ENCODE measurements at places on chromosomes 1 and 21. TPM values are rescaled to one million over a fixed set of nuclear protein-coding genes. Genes with fewer than 3 reads are reported as not detected.

The AIRE gene
- not detected for total RNA-seq

GRCh38 chr1:15627343-15627988, 10.2 kb downstream of the DDI2 start:
- H3K4me3 ChIP-seq = no peak overlapping the region
- peaks cover 34% of the 10 kb centered on the region for H3K4me1 ChIP-seq
- DNase-seq = no peak

DNA sequence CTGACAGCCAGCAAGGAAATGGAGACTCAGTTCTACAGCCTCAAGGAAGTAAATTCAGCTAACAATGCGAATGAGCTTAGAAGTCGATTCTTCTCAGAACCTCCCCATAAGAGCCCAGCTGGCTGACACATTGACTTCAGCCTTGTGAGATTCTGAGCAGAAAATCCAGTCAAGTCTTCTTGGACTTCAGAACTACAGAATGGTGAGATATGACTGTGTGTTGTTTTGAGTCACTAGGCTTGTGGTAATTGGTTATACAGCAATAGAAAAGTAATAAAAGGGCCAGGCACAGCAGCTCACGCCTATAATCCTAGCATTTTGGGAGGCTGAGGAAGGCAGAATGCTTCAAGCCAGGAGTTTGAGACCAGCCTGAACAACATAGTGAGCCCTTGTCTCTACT, 161.8 kb upstream of the IVNS1ABP start:
- no peaks in the 10 kb centered on the region for H3K36me3 ChIP-seq
- H3K4me1 ChIP-seq = peaks cover 8% of the 10 kb centered on the region
- DNase-seq = no peak
- H3K27ac ChIP-seq = no peak overlapping the region
- no peaks in the 10 kb centered on the region for H3K27me3 ChIP-seq

The MAP3K7CL gene
- total RNA-seq = 3.3 TPM

GRCh38 chr1:160971618-160972056, 17.0 kb upstream of the ITLN2 start:
- H3K27me3 ChIP-seq = peaks cover 10% of the 10 kb centered on the region
- H3K27ac ChIP-seq = no peak overlapping the region
- H3K4me3 ChIP-seq = no peak overlapping the region
- peaks cover 5% of the 10 kb centered on the region for H3K4me1 ChIP-seq

GRCh38 chr1:6627841-6628545, 3.3 kb downstream of the THAP3 start:
- H3K36me3 ChIP-seq = peaks cover 47% of the 10 kb centered on the region
- peak overlapping the region; percentile 8 for H3K27ac ChIP-seq
- no peaks in the 10 kb centered on the region for H3K27me3 ChIP-seq
- peaks cover 15% of the 10 kb centered on the region for H3K4me1 ChIP-seq
- H3K4me3 ChIP-seq = peak overlapping the region; percentile 61

DNA sequence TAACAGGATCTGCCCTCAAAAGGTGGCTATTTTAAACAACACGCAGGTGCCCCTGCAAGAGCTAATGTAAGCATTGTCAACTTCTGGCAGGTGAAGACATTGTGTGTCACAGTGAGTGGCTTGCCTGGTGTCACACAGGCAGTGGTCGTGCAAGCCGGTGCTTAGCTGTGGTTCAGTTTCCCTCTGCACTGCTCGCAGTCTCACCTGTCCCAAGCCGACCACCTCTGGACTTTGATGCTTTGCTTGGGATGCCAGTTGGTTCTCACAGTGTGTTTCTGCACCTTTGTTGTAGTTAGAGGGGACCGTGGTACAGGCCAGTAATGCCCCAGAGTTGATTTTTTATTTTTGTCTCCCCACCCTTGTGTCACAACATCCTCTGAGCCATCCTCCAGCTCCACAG, 85.2 kb downstream of the UCK2 start:
- H3K4me3 ChIP-seq = no peak overlapping the region
- H3K36me3 ChIP-seq = peaks cover 19% of the 10 kb centered on the region
- H3K27ac ChIP-seq = no peak overlapping the region
- peaks cover 5% of the 10 kb centered on the region for H3K4me1 ChIP-seq
- DNase-seq = no peak

The ETS2 gene
- 62.8 TPM for total RNA-seq

DNA sequence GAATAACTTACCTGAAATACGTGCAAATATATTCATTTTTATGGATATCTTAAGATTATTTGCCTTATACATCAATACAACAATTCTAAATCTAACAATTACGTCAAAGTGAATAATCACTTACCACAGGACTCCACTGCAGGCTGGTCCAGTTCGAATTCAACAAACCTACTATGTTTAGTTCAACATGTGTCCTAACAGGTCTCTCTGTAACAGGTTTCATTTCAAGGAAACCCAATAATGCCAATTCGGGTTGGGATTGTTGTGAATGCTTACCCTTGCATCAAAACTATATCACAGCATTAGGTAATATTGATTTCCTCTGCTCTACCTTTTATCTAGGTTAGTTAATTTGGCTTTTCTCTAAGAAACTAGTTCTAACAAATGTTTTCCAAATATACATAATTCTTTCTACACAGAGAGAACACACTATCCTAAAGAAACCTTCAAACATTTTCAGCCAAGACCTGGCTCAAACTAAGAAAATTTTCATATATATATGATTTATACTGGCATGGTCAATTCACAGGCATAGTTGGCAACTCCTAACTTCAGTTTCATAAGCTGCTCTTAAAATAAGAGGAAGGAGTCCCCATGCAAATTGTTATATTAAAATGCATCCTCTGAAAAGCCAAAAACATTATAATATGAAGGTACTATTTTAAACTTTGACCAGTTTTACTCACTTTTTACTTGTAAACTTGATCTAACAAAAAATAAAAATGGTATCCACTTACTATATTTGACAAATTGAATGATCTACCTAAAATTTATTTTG, 4.5 kb downstream of the IVNS1ABP start:
- DNase-seq = no peak
- peaks cover 56% of the 10 kb centered on the region for H3K36me3 ChIP-seq
- H3K4me1 ChIP-seq = peaks cover 37% of the 10 kb centered on the region

DNA sequence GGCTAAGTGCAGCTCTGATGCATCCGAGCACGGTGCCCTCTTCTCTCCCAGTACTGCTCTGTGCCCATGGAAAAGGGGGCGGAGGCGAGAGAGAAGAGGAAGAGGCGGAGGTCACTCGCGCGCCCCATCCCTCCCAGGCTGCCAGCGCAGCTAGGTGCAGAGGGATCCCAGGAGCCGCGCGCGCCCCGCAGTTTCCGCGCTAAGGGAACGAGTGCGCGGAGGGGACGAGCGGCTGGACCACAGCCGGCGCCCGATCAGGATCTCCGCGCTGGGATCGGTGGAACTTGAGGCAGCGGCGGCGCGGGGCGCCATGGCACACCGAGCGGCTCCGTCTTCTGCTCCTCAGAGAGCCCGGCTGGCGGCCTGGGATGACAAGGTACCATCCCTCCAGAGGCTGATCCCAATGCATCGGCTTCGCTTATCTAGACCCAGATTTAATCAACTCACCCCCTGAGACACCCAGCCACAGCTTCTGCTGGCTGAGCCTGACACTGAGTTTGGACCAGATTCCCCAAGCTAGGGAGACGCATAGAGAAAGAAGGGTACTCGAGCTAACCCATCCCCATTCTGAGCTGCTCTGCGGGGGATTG, at the start of gene PTGFR:
Gene PTGFR (plus strand): TSS at position 114 of the 590 bp plus-strand sequence. CDS start 1,770 bp downstream, outside the sequence.
- H3K4me1 ChIP-seq = no peaks in the 10 kb centered on the region
- no peak for DNase-seq
- H3K27me3 ChIP-seq = peaks cover 28% of the 10 kb centered on the region
- H3K27ac ChIP-seq = no peak within 1 kb of the TSS
- H3K36me3 ChIP-seq = no peaks in the 10 kb centered on the region

GRCh38 chr1:166489670-166490436, 323.1 kb upstream of the FAM78B start:
- H3K4me3 ChIP-seq = no peak overlapping the region
- H3K27me3 ChIP-seq = peaks cover 1% of the 10 kb centered on the region
- no peak overlapping the region for H3K27ac ChIP-seq

DNA sequence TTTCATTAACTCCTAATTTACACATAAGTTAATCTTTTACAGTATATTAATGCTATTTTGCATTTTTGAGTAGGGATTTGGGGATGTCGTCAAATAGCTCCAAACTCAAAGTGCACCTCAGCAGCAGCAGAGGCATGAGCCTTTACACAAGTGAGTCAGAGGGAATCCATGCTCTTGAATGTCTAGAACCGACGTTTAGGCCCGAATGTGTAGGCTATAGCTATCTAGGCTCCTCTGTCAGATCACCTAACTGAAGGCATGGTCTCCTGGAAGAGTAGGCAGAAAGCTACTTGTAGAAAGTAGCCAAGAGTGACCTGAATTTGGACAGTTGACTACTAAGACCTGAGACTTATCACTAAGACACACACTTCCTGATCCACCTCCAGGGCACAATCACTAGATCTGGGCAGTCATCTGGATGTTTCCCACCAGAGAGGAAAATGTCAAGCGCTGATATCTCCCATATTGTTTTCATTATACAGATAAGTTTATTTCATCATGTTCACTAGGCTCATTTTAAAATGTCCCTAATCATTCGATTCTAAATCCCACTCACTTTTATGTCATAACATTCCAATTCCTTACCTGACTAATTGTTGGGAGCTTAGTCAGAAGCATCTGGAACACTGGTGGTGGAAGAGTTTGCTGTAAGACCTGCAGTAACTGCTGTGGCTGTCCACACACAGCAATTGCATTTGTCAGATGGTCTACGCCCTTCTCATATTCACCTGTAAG, 15.3 kb downstream of the TOMM20 start:
- H3K27ac ChIP-seq = peak overlapping the region; percentile 19
- H3K27me3 ChIP-seq = no peaks in the 10 kb centered on the region
- H3K36me3 ChIP-seq = peaks cover 83% of the 10 kb centered on the region

GRCh38 chr1:185158800-185159199, 1.8 kb downstream of the SWT1 start:
- H3K27ac ChIP-seq = no peak overlapping the region
- no peaks in the 10 kb centered on the region for H3K36me3 ChIP-seq
- peak overlapping the region; percentile 55 for H3K4me3 ChIP-seq
- H3K27me3 ChIP-seq = no peaks in the 10 kb centered on the region
- peaks cover 39% of the 10 kb centered on the region for H3K4me1 ChIP-seq
- no peak for DNase-seq

- no peak overlapping the region for H3K27ac ChIP-seq
- no peaks in the 10 kb centered on the region for H3K27me3 ChIP-seq
- H3K4me3 ChIP-seq = no peak overlapping the region
- H3K36me3 ChIP-seq = no peaks in the 10 kb centered on the region
These were observed 35.4 kb downstream of the PLPP3 start for GRCh38 chr1:56543783-56544612.

GRCh38 chr1:116677474-116678062, 10.0 kb upstream of the IGSF3 start:
- DNase-seq = no peak
- H3K27me3 ChIP-seq = peaks cover 39% of the 10 kb centered on the region
- H3K27ac ChIP-seq = no peak overlapping the region
- H3K36me3 ChIP-seq = no peaks in the 10 kb centered on the region
- no peak overlapping the region for H3K4me3 ChIP-seq

The C1orf21 gene
- total RNA-seq = 4.2 TPM

DNA sequence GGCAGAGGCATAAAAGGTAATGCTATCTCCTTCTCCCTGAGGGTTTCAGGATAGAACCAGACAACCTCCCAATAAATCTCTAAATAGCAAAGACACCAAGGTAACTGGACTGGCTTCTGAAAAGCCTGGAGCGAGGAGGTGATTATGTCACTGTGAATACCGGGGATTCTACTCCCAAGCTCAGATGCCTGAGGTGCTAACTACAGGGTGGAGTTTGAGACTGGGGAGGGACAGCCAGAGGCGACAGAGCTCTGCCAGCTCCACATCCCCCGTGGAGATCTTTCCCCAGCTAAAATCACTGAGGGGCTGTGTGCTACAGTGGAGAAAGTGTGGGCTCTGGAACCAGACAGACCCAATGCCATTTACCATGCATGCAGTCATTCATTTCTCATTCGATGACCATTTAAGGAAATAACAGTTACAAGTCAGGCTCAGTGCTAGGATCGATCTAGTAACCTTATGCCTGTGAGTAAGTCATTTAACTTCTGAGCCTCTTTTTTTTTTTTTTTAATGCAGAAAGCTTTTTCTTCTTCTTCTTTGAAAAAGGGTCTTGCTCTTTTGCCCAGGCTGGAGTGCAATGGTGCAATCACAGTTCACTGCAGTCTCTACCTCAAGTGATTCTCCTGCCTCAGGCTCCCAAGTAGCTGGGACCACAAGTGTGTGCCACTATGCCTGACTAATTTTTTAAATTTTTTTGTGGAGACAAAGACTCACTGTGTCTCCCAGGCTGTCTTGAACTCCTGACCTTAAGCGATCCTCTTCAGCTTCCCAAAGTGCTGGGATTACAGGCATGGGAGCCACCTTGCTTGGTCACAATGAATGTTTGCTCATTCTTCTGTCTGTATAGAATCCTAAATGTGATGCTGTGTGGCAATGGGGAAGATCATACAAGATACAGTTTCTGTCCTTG, 8.1 kb upstream of the SLC45A3 start:
- no peak overlapping the region for H3K4me3 ChIP-seq
- DNase-seq = no peak
- H3K36me3 ChIP-seq = no peaks in the 10 kb centered on the region
- peaks cover 18% of the 10 kb centered on the region for H3K27me3 ChIP-seq
- peaks cover 11% of the 10 kb centered on the region for H3K4me1 ChIP-seq
- H3K27ac ChIP-seq = no peak overlapping the region

DNA sequence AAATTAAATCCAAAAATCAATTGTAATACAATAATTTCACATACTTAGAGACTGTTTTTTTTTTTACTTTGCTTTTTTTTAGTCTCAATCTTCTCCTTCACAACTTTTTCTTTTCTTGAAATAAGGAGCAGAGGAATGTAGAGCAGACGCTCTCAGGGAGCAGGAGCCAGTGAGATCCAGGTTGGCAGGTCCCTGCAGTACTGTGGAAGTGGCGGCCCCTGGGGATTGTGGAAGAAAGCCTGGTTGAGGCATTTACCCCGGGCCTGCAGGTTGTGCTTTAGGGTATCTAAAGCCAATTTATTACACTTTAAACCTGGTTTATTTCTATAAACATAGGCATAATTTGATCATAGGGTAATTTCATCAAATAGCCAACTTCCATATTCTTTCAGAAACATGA, 748 bp upstream of the OR2AJ1 start:
- H3K27ac ChIP-seq = no peak overlapping the region
- no peak for DNase-seq
- no peaks in the 10 kb centered on the region for H3K4me1 ChIP-seq
- no peak overlapping the region for H3K4me3 ChIP-seq
- H3K27me3 ChIP-seq = no peaks in the 10 kb centered on the region

DNA sequence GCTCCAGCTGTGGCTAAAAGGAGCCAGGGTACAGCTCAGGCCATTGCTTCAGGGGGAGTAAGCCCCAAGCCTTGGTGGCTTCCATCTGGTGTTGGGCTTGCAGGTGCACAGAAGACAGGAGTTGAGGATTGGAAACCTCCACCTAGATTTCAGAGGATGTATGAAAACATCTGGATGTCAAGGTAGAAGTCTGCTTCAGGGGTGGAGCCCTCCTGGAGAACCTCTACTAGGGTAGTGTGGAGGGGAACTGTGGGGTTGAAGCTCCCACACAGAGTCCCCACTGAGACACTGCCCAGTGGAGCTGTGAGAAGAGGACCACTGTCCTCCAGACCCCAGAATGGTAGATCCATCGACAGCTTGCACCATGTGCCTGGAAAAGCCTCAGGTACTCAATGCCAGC, 183.0 kb downstream of the PDE4B start:
- no peaks in the 10 kb centered on the region for H3K36me3 ChIP-seq
- H3K27me3 ChIP-seq = peaks cover 6% of the 10 kb centered on the region
- H3K27ac ChIP-seq = no peak overlapping the region
- H3K4me3 ChIP-seq = no peak overlapping the region

- H3K4me3 ChIP-seq = no peak overlapping the region
- no peak overlapping the region for H3K27ac ChIP-seq
- H3K36me3 ChIP-seq = no peaks in the 10 kb centered on the region
- no peak for DNase-seq
- H3K4me1 ChIP-seq = peaks cover 3% of the 10 kb centered on the region
These were observed 74.0 kb upstream of the GALNT2 start for GRCh38 chr1:229993060-229993459.

GRCh38 chr1:2133879-2134215, 60.7 kb downstream of the FAAP20 start:
- H3K4me1 ChIP-seq = peaks cover 8% of the 10 kb centered on the region
- H3K27ac ChIP-seq = no peak overlapping the region
- no peaks in the 10 kb centered on the region for H3K36me3 ChIP-seq

Measured in activated T-helper 2 cell treated with anti-CD3 and anti-CD28 coated beads, Interferon-gamma antibody, Interleukin-2, Interleukin-4, amounts not matched to agents 10 μg/mL and 5 μg/mL and 100 μg/mL, durations not matched to agents 14 hours and 24 hours and 36 hours (primary cell).